ENCODE measurements at places on chromosomes 1 and 21.
A peak's percentile ranks its signal among the peaks of the same experiment; 100 is the strongest.

- no peak for DNase-seq
These were observed 116.4 kb downstream of the CNIH3 start for GRCh38 chr1:224732377-224733026.

GRCh38 chr1:75614399-75614756, 3.5 kb upstream of the SLC44A5 start:
- DNase-seq, result no peak

DNA sequence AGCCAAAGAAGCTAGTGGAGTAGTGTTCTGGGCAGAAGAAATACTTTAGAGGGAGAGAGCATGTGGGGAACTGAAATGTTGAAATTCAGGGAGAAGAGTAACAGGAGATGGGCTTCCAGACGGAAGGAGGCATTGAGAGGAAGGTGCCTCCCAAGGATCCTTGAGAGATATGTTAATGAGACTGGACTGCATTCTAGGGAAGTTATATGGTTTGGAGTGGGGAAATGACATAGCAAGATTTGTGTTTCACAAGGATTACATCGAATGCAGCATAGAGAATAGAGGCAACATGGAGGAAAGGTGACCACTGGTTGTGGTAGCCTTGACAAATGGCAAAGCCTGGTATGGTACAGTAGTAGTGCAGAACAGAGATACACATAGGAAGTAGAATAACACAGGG, 160.5 kb upstream of the HMCN1 start:
- DNase-seq, result no peak

GRCh38 chr1:6443339-6444115, 19.0 kb downstream of the ESPN start:
- DNase-seq, result no peak

- DNase-seq, result no peak
These were observed 62.0 kb upstream of the MACF1 start for GRCh38 chr1:39142401-39143060.

DNA sequence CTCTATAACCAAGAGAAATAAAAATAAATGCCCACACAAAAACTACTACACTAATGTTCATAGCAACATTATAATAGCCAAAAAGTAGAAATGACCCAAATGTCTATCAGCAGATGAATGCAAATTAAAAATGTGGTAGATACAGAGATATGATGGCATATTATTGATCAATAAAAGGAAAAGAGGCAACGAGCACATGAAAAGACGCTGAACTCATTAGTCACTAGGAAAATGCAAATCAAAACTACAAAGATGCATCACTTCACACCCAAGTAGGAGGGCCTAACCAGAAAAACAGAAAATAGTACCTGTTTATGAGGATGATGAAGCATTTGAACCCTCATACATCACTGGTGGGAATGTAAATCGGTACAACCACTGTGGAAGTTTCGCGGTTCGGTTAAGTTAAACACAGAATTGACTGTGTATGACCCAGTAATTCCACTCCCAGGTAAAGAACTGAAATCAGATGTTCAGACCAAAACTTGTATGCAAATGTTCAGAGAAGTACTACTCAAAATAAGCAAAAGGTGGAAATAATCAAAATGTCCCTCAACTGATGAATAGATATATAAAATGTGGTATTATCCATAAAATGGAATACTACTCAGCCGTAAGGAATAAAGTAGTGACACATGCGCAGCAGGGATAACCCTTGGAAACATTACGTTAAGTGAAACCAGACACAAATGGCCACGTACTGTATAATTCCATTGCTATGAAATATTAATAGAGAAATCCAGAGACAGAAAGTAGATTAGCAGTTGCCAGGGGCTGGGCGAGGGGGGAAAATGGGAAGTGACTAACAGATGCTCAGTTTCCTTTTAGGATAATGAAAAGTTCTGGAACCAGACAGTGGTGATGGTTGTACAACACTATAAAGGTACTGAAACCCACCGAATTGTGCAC, 3.1 kb downstream of the USP48 start:
- DNase-seq, result no peak

GRCh38 chr1:24266398-24266941, 52.7 kb upstream of the GRHL3 start:
- no peak for DNase-seq

DNA sequence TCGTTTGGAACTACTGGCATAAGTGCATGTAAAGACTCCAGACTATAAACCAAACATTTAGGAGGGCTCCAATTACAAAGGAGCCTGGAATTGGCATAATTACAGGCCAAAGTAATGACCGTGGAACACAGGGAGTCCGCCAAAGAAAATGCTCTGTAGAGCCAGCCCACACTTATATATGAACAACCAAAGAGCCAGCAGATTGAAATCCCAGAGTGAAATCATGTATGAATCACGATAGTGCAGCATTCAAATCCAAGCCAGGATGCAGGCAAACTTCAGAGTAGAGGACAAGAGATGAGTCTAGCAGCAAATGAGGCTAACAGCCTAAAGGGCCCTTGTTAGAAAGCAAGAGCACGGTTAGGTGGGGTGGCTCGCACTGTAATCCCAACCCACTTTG, 13.1 kb downstream of the VPS26C start:
- no peak for DNase-seq

- DNase-seq, result no peak
These were observed 15.6 kb downstream of the SSX2IP start for GRCh38 chr1:84674705-84675104.

DNA sequence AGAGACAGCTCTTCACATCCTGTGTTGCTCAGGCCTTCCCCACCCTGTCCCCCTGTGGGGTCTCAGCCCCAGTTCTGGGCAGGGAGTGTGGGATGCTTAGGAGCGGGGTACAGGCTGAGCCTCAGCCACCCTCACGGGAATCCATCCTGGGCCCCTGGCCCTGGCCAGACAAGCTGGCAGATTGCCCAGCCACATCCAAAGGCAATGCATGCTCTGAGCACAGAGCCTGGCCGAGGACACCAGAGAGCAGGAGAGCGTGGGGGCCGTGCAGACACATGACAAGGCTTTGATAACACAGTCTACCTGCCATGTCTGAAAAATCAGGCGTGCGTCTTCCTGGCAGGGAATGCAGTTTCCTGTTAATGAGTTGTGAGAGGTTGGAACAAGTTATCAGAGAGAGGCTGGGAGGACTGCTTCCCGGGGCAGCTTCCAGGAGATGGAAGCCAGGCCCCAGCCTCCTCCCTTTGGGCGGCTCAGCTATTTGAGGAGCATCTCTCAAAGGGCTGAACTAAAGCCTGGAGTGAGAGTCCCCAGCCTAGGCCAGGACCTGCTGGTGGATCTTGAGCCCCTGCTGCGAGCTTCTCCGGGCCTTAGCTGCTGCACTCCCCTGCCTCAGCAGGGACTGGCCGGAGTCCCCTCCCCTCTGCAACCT, 72.2 kb upstream of the SELENON start:
- DNase-seq, result peak; percentile 74

GRCh38 chr1:48943826-48944225, 167.1 kb upstream of the BEND5 start:
- DNase-seq, result no peak

DNA sequence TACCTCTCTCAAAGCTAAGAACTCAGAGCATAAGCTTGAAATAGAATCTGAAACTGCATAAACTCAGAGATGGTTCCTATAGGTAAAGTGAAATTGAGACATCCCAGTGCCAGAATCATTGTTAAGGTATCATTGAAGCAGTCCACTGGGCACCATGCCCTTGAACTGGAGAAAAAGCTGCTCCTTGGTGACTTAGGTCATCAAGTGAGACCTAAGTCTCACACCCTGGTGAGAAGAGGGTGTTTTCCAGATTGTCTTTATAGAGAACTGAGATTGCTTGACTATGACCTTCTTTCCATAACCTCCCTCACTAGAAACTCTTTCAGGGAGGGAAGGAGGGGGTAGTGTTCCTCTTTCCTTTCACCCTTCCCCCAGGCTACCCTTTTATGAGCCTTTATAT, 9.4 kb upstream of the ATP6V1G3 start:
- no peak for DNase-seq

DNA sequence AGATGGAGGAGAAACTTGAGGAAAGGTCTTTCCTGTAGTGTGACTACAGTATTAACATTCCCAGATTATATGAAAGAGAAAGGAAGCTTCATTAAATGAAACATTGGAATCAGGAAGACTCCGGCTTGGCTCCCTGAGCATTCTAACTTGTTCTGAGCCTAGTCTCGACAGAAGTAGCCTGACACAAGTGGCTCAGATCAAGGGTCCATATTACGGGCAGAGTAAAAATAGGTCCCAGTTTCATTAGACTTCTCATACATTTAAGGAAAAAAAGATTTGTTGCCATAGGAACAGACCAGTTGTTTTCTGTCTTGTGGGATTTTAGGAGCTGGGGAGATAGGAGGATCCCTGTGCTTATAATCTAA, 12.8 kb downstream of the SMAP2 start:
- no peak for DNase-seq

DNA sequence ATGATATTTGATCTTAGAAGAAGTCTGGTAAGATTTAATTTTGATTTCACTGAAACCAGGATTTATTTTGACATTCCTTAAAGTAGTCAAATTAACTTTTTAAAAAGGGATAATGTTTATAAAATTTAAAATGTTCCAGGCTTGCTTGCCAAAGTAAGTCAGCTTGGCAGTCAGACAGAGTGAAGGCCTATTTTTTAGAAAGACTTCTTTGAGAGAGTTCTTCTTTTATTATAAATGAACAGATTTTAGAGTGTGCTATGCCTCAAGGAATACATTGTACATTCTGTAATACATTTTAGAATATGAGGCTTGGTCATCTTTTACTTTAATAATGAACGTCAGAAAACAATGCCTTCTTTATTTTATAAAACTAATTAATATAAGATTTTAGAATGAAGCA, 138.7 kb downstream of the DISP1 start:
- DNase-seq, result peak; percentile 60

- no peak for DNase-seq
These were observed 149.3 kb downstream of the NR5A2 start for GRCh38 chr1:200176798-200177197.

DNA sequence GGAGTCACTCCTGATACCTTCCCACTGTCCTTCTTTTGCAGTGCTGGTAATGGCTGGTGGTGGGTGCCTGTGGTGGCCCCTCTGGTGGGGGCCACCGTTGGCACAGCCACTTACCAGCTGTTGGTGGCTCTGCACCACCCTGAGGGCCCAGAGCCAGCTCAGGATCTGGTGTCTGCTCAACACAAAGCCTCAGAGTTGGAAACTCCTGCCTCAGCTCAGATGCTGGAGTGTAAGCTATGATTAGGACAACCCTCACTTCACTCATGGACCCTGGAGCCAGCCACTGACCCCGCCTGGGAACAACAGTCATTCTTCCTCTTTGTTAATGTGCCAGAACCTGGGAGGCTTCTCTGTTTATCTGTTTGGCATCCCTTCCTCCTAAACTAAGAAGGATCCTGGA, 1.1 kb upstream of the ATP8B2 start:
- DNase-seq, result no peak
